ENCODE measurements at places on chromosomes 6 and 20.

DNA sequence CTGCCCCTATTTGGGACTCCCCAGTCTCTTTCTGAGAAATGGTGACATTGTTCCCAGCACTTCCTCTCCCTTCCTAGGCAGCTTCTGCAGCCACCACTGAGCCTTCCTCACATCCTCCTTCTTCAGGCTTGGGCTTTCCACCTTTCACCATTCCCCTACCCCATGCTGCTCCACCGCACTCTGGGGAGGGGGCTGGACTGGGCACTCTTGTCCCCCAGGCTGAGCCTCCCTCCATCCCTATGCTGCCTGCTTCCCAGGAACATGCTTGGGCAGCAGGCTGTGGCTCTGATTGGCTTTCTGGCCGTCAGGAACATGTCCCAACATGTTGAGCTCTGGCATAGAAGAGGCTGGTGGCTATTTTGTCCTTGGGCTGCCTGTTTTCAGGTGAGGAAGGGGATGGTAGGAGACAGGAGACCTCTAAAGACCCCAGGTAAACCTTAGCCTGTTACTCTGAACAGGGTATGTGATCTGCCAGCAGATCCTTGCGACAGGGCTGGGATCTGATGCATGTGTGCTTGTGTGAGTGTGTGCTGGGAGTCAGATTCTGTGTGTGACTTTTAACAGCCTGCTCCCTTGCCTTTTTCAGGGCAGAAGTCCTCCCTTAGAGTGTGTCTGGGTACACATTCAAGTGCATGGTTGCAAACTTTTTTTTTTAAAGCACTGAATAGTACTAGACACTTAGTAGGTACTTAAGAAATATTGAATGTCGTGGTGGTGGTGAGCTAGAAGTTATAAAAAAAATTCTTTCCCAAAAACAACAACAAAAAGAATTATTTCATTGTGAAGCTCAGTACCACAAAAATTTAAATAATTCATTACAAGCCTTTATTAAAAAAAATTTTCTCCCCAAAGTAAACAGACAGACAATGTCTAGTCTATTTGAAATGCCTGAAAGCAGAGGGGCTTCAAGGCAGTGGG is 2.1 kb upstream of the CDKN1A start:
- peak; percentile 55 for DNase-seq

- peak; percentile 25 for DNase-seq
Measured at GRCh38 chr6:124870611-124871459, 91.4 kb upstream of the RNF217 start.

DNA sequence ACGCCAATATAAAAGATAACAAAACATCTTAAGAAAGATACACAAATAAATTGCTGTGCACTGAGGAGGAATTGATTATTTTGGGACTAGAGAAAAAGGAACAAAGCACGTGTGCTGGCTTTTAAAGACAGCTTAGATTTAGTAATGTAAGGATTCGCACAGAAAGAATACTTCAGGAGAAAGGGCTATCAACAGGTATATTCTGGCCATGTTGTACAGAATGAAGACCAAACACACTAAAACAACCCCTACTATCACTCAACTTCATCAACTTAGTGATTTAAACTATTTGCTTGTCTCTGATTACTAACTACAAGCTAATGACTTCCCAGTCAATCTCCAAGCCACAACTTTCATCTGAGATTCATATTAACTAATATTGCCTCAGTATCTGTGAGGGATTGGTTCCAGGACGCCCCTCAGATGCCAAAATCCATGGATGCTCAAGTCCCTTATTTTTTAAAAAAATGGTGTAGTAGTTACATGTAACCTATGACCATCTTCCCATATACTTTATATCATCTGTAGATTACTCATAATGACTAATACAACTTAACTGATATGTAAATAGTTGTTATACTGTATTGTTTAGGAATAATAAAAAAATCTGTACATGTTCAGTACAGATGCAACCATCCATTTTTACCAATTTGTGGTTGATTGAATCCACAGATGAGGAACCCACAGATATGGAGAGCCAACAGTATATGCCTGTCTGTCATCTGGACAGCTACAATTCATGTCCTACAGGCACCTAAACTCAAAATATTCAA is 4.5 kb downstream of the DEK start:
- DNase-seq: no peak

GRCh38 chr6:134352786-134353480 is 35.0 kb upstream of the SGK1 start:
- DNase-seq: no peak

- DNase-seq: no peak
Measured at GRCh38 chr6:108869876-108870275, 21.7 kb downstream of the ARMC2 start.

- no peak for DNase-seq
Measured at GRCh38 chr6:130995783-130996447, 67.1 kb downstream of the EPB41L2 start.

DNA sequence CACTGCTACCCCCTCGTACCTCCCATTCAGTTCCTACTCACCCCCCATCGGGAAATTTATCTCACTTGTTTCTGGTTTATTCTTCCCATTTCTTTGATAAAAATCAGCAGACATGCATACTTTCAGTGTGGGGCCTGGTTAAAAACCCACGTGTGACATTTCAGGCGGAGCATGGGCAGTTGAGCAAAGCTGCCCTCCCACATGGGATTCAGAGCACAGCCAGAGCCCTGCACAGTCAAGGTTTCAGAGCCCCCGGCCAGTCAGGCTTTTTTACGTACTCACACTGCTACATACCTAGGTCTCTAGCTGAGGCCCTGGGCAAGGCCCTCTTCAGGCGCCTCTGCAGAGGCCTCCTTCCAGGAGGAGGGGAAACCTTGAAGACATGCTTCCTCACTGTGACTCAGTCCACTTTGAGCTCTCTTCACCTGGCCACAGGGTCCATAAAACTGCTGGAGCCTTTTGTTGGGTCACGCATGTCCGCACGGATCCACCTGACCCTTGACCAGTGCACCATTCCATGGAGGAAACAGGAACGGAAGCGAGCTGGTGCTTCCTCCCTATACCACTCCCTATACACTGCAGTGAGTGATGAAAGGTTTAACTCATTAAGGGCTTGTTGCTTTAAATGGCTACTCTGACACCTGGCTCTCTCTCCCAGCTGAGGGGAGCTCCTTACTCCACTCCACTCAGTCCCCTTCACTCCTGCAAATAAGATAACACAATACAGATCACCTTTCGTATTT is 713.3 kb downstream of the PRKN start:
- DNase-seq: no peak

- DNase-seq: no peak
Measured at GRCh38 chr20:51437182-51437924, 105.2 kb downstream of the NFATC2 start.

DNA sequence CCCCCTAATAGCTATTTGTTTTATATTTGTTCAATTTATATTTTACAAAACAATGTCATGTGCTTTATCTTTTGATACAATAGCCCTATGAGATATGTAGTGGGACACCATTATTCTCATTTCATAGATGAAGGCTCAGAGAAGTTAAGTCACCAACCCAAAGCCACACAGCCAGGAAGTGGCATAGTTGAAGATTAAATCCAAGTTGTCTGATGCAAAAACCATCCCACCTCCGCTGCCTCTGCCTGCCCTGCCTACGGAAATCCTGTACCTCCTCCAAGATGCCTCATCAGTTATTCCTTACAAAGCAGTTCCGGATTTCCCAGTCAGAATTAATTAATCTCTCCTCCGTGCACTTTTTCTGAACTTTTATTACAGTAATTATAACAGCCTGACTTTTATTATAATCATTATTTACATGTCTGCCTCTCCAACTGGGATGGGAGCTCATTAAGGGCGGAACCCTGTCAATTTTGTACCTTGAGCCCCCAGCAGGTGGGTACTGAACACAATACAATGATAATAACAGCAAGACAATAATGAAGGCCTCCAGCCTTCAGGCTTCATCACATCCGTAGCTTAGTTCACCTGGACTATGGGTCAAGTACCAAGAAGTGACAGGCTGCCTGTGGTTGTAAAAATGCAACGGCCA is 54.7 kb downstream of the LRFN2 start:
- DNase-seq: no peak

- no peak for DNase-seq
Measured at GRCh38 chr6:3565291-3565690, 108.4 kb upstream of the SLC22A23 start.

GRCh38 chr6:152701081-152701862 is 3.6 kb downstream of the MYCT1 start:
- DNase-seq: no peak

All from inflammatory macrophage (primary cell).